ENCODE measurements at places on chromosomes 6 and 20.

DNA sequence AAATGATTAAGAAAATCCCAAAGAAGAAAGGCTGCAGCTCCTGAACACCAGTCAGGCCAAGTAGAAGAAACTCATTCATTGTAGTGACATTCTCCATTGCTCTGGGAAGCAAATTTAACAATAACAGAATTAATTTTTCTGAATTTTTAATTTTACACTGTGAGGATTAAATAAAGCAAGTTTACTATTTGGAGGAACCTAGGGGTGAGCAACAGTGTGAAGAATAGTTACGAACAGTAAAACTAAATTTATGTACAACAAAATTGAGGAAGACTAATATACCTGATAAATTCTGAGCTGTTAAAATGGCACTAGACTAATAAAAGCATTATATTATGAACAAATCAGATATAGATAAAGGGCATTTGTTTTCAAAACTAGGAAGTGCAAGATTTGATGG, at the start of gene OR12D3:
Gene OR12D3, minus strand, starts transcription at position 101 of the 400 bp plus-strand sequence. Its CDS starts 4 bp downstream, at position 97.
- DNase-seq = no peak

- DNase-seq = no peak
These were observed 65.5 kb downstream of the ARID1B start for GRCh38 chr6:156842598-156843250.

DNA sequence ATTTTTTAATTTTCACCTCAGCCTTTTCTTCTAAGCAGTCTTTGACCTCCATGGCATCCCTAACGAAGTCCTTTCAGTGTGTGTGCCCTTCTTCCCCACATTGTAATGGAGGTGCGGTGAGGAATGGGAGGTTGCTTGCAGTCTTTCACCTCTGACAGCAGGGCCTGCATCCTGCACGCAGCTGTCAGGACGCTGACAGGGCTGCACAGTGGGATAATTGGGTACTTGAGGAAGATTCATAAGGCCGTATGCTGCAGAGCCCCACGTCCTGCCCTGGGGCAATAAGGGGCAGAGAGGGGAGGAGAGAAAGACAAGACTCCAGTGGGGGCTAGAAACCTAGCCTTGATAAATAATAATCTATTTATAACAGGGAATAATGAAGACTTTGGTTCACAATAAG, 184.7 kb downstream of the SAMD5 start:
- DNase-seq = no peak

GRCh38 chr6:39925191-39925930, 8.9 kb downstream of the MOCS1 start:
- no peak for DNase-seq

GRCh38 chr6:152478377-152479010, 158.7 kb downstream of the SYNE1 start:
- no peak for DNase-seq

GRCh38 chr6:36113703-36114102, 16.6 kb upstream of the MAPK13 start:
- DNase-seq = no peak
